ENCODE measurements at places on chromosomes 11 and 22.

GRCh38 chr11:74696939-74697675 is 34.1 kb downstream of the CHRDL2 start:
- no peak for DNase-seq

DNA sequence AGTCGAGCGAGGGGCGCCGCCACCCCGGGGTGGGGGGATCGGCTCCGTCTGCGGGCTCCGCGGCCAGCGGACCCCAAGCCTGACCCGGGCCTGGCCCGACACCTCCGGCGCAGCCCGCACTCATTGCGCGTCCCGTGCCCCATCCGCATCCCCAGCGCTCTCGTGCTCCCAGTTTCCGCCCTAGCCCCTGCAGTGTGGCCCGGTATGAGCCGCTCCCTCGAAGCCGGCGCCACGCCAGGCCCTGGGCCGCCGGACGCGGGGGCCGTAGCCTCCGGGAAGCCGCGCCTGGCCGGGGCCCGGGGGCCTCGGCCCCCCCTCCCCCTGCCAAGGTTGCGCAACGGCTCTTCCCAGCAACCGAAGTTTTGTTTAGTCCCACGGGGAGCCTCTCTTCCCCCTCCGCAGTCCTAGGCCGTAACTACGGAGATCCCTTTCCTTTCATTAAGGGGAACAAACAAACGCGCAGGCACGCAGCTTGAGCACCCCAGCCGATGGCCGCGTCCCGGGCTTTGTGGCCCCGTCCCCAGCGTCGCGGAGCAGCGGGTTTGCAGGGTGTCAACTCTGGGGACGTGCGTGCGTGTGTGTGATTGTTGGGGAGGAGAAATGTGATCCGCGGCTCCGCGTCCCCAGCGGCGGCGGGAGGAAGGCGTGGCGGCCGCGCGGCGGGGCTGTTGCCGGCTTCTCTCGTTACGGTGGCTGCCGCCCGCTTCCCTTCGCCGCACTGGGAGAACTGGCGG is 883 bp downstream of the HIPK3 start:
- DNase-seq: peak; percentile 24

DNA sequence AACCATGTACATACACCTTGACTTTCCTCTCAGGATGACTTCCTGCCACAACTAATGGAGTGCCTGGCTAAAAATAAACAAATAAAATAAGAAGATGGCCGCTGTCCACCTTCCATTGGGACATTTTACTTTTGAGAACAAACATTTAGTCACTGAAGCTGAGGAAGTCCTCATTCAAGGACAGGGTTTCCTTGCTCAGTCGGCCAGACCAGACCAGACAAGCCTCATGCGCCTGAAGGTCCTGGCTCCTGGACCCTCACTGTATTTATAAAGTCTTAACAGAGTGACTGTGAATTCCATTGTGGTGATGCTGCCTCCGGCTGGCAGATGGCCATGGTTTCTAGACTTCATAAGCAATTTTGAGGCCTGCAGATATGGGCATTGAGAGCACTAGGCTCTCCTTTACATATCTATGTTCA is 114.5 kb downstream of the MAML2 start:
- no peak for DNase-seq

- no peak for DNase-seq
These were observed 51.5 kb upstream of the POU2AF2 start for GRCh38 chr11:111193924-111194490.

DNA sequence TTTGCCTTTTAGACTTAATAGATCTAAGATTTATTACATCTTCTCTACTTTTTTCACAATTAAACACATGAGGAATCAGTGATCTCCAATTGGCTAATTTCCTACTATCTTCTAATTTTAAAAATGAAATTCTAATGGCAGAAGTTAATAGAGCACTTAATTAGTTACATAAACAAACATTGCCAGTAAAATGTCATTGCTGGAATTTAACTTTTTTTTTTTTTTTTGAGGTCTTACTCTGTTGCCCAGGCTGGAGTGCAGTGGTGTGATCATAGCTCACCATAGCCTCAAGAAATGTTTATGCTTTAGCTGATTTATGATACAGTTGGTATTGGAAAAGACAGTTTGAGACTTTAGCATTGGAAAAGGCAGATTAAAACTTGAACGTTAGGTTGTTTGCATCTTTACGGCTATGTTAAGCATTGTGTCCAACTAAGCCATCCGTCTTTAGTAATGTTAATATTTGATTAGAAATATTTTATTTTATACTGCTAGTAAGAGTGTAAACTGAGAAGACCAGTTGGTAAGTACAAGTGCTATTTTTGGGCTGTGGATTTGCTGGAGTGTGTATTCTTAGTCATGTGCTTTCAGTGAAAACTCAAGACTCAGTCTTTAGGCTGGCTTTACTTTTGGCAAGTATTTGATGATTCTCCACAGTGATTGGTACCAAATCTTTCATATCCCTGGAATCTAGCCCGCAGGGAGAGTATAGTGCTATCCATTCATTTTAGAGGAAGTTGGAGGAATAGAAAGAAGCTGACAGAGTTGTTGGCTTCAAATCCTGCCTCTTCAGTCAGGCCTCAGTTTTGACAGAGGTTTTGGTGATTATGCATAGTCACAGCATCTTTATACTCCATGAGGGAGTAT is 4.5 kb downstream of the ANO5 start:
- DNase-seq: no peak

DNA sequence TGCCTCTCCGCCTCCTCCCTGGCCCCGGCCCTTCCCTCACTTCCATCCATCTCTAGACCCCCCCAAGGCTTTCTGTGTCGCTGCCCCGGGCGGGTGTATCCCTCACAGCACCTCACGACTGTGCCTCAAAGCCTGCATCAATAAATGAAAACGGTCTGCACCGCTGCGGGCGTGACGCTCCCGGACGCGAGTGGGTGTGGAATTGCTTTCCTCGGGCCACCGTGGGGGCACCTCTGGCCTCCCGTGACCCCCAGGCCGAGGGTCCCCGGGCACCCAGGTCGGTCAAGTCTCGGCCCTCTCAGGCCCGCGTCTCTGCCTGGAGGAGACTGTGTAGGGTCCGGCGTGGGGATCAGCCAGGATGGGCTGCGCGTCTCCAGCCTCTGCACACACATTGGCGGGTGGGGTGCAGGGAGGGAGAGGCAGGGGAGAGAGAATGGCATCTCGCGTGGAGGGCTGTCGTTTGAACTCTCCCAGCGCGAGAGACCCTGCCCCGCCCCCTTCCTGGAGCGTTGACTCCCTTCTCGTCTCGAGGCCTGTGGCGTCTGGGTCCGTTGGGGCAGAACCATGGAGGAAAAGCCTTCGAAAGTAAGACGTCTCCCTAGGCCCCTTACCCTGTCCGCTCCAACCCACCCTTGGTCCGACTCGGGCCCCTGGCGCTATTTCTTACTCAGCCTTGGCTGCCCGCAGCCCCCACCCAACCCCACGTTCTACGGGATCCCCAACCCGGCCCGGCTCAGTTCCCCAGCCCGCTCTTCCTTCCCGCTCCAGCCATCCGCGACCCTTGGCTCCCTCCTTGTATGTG is at the start of gene CATSPERZ:
CATSPERZ (plus strand) TSS at position 512 of the 802 bp plus-strand sequence; CDS start at position 565, 53 bp downstream.
- DNase-seq: no peak

DNA sequence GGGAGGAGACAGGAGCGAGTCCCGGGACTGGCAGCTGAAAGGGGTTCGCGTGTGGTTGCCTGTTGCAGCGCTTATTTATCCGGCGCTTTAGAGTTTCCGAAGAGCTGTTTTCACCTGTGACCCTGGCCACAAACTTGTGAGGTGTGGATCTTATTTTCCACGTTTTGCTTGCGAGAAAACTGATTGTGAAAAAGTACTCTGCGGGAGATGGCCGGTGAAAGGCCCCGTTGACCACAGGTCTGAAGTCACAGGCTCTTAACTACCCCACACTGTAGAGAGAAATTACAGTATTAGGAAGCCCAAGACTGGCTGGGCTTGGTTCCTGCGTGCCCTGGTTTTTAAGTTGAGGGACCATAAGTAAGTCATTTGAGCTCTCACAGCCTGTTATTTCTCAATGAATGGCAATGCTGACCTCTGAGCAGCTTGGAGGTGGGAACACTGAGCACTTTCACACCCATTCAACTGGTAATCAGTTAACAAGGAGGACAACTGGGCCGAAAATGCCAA is 379 bp upstream of the RAB38 start:
- no peak for DNase-seq

GRCh38 chr22:22588485-22589164 is 29.6 kb upstream of the PRAME start:
- no peak for DNase-seq

GRCh38 chr22:31567196-31567595 is 70.9 kb downstream of the SFI1 start:
- no peak for DNase-seq

DNA sequence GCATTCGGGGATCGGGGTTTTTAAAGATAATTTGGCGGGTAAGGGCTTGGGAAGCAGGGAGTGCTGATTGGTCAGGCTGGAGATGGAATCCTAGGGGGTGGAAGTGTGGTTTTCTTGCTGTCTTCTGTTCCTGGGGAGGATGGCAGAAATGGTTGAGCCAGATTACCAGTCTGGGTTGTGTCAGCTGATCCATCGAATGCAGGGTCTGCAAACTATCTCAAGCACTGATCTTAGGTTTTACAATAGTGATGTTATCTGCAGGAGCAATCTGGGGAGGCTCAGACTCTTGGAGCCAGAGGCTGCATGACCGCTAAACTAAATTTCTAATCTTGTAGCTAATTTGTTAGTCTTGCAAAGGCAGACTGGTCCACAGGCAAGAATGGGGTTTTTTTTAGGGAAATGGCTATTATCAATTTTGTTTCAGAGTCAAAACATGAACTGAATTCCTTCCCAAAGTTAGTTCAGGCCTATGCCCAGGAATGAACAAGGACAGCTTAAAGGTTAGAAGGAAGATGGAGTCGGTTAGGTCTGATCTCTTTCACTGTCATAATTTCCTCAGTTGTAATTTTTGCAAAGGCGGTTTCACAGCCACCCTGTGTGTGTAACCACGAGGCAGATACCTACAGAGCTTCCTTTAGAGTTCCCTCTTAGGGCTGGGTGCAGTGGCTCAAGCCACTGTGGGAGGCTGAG is 10.2 kb downstream of the SCGB1A1 start:
- no peak for DNase-seq

GRCh38 chr11:21465203-21465602 is 727.7 kb upstream of the ANO5 start:
- DNase-seq: no peak

GRCh38 chr11:42255906-42256305 is 796.5 kb upstream of the LRRC4C start:
- DNase-seq: no peak
